ENCODE measurements at places on chromosomes 5 and 9.

DNA sequence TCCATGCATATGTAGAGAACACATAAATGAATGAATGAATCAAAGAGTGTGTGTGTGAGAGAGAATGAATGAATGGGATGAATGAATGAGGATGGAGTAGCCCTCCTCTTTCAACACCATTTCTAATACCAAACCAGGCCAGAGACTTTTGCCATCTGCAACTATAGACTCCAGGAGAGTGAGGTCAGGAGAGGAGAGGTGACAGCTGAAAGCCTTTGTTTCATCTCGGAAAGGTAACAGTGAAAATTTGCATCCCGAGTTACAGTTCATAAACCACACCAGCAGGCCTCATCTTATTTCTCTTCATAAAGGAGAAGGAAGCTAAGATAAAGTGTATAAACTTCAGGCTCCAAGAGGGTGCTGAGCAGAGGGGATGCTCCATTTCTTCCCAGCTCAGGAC, 255.3 kb upstream of the KLF4 start:
- no peak for DNase-seq
- no peak overlapping the region for H3K27ac ChIP-seq
- no peak overlapping the region for H3K4me3 ChIP-seq

GRCh38 chr5:146745931-146746577, 132.5 kb downstream of the PPP2R2B start:
- H3K27ac ChIP-seq = no peak overlapping the region
- H3K4me3 ChIP-seq = no peak overlapping the region
- no peaks in the 10 kb centered on the region for H3K36me3 ChIP-seq
- H3K27me3 ChIP-seq = no peaks in the 10 kb centered on the region

- H3K27ac ChIP-seq = no peak overlapping the region
- H3K4me3 ChIP-seq = no peak overlapping the region
- H3K4me1 ChIP-seq = no peaks in the 10 kb centered on the region
- no peaks in the 10 kb centered on the region for H3K36me3 ChIP-seq
These were observed 596.5 kb downstream of the IRX1 start for GRCh38 chr5:4192111-4192510.

GRCh38 chr9:89411759-89412158, 86.2 kb downstream of the SEMA4D start:
- no peak overlapping the region for H3K4me3 ChIP-seq
- H3K4me1 ChIP-seq = peaks cover 81% of the 10 kb centered on the region
- DNase-seq = no peak
- H3K36me3 ChIP-seq = peaks cover 54% of the 10 kb centered on the region
- peak overlapping the region; percentile 89 for H3K27ac ChIP-seq

- DNase-seq = peak; percentile 7
- H3K4me1 ChIP-seq = no peaks in the 10 kb centered on the region
- no peak overlapping the region for H3K27ac ChIP-seq
- H3K27me3 ChIP-seq = no peaks in the 10 kb centered on the region
- H3K4me3 ChIP-seq = no peak overlapping the region
- H3K36me3 ChIP-seq = peaks cover 21% of the 10 kb centered on the region
These were observed 44.7 kb downstream of the CCL28 start for GRCh38 chr5:43367453-43367852.

GRCh38 chr9:116644091-116644688, 42.9 kb upstream of the TRIM32 start:
- H3K27me3 ChIP-seq = no peaks in the 10 kb centered on the region
- H3K4me1 ChIP-seq = no peaks in the 10 kb centered on the region
- no peak overlapping the region for H3K27ac ChIP-seq
- no peak overlapping the region for H3K4me3 ChIP-seq

GRCh38 chr5:106121972-106122605, 1548.6 kb downstream of the EFNA5 start:
- peak; percentile 9 for DNase-seq
- no peaks in the 10 kb centered on the region for H3K4me1 ChIP-seq
- H3K36me3 ChIP-seq = no peaks in the 10 kb centered on the region

DNA sequence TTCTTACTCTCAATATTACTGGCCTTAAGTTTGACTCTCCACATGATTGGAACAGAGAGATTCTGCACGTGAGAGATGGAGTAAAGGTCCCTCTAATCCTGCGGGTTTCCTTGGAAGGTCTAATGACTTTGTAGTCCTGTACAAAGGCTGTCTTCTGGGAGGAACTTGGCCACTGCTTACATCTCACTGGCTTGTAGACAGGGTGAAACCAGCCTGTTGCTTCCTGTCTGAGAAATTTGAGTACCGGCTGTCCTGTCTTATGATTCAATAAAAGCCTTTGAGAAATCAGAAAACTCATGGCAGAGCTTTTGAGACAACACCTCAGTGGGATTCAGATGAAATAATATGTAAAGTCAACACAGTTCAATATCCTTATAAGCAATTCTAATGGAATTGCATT, 43.0 kb downstream of the IL31RA start:
- H3K27me3 ChIP-seq = no peaks in the 10 kb centered on the region
- peaks cover 2% of the 10 kb centered on the region for H3K4me1 ChIP-seq
- no peaks in the 10 kb centered on the region for H3K36me3 ChIP-seq

GRCh38 chr9:113228130-113228665, 6.9 kb downstream of the SLC31A1 start:
- H3K36me3 ChIP-seq = no peaks in the 10 kb centered on the region
- H3K27me3 ChIP-seq = no peaks in the 10 kb centered on the region
- no peak overlapping the region for H3K27ac ChIP-seq
- H3K4me1 ChIP-seq = peaks cover 28% of the 10 kb centered on the region
- DNase-seq = no peak

Data from activated naive CD4-positive, alpha-beta T cell treated with anti-CD3 and anti-CD28 coated beads for 36 hours (primary cell).